ENCODE measurements at places on chromosomes 5 and 9.

DNA sequence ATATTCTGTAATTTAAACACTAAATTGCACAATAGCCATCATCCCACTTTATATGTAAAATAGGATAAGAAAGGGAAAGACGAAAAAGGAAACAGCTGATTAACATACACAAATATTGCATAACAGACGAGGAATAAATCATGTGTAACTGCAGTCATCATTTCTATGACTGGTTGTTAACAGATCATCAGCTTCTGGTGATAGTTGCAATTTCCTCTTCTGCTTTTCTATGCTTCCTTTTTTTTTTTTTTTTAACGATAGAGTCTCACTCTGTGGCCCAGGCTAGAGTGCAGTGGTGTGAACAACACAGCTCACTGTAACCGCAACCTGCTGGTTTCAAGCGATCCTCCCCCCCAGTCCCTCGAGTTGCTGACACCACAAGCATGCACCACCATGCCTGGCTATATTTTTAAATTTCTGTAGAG is 22.5 kb upstream of the JAKMIP2 start:
- DNase-seq: peak; percentile 14

- DNase-seq: no peak
Measured at GRCh38 chr5:163731256-163731655, 225.8 kb downstream of the MAT2B start.

DNA sequence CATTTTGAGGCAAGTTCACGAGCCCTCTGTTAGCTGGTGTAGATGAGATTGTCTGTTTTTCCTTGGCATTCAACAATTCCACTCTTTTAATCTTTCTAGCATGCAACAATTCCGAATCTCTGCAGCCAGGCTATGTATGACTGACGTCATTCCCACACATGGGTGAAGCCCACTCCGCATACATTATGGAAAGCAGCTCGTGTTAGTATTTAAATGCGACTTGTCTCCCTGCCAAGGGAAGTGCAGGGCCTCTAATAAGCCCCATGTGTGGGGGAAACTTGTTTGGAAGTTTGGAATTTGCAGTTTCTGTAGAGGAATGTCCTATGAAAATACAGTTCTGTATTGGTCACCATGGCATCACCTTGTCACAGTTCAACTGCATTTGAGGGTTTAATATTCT is 146.0 kb upstream of the FBXL7 start:
- DNase-seq: no peak

- no peak for DNase-seq
Measured at GRCh38 chr5:77670526-77670925, 32.0 kb upstream of the OTP start.

DNA sequence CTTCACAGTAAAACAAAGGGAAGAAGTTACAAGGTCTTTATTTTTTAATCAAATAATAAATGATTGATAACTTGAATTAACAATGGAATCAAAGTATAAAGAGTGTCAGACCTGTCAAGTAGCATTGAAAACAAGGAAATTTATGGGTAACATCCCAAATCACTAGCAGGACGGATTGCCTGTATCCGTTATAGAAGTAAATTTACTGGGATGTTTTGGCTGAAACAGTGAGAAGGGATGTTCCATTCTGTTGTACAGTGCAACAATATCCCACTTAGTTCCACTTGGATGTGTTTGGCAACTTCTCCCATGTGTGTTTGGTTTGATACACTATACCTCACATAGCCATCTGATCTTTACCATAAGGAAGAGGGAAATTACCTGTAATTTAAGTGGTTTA is 421.0 kb upstream of the CHD1 start:
- DNase-seq: no peak

- no peak for DNase-seq
Measured at GRCh38 chr5:32713770-32714381, 2.8 kb downstream of the NPR3 start.

DNA sequence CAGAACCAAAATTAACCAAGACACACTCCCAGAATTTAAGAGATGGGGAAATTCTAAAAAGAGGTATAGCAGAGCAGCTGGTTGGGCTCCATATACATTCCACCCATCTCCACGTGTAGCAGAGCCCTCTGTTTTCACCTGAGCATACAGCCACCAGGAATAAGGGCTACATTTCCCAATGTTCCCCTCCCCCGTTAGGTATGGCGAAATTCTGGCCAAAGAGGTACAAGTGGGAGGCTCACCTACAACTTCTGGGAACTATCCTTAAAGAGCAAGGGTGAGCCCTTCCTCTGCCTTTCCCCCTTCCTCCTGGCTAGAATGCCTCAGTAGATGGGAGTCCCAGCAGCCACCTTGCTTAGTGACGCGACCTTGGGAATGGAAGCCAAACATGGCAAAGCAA is 5.3 kb upstream of the SAP30L start:
- no peak for DNase-seq

GRCh38 chr5:115363879-115364278 is 67.4 kb upstream of the CCDC112 start:
- DNase-seq: no peak

DNA sequence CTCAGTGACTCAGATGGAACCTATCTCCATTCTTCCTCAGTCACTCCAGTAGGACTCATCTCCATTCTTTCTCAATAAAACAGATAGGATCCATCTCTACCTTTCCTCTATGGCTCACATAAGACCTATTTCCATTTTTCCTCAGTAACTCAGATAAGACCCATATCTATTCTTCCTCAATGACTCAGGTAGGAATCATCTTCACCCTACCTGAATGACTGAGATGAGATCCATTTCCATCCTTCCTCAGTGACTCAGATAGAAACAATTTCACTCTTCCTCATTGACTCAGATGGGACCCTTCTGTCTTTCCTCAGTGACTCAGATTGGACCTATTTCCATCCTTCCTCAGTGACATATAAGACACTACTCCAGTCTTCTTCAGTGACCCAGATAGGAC is 165.1 kb downstream of the FBXO4 start:
- DNase-seq: no peak

DNA sequence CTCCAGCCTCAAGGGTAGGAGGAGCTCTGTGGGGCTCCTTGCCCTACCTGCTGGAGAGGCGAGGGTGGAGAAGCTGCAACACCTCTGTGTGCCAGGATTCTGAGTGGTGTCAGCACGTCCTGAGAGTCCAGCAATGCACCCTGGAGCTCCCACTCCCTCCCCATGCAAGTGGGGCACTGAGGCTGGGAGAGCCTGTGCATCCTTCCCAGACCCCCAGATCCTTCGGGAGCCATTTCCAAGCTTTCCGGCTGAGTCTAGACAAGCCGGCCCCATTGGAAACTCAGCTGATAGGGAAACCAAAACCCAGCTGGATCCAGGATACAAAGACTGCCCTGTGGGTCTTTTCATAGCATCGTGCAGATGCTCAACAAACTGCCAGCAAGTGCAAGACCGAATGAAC is 1.8 kb downstream of the FAM163B start:
- DNase-seq: no peak

- DNase-seq: no peak
Measured at GRCh38 chr5:66170195-66170919, 26.3 kb downstream of the SREK1 start.

- DNase-seq: no peak
Measured at GRCh38 chr5:150391986-150392385, 20.7 kb downstream of the CD74 start.

GRCh38 chr5:113246361-113246870 is 188.4 kb downstream of the TSSK1B start:
- no peak for DNase-seq
